ENCODE measurements at places on chromosomes 13 and 19.

DNA sequence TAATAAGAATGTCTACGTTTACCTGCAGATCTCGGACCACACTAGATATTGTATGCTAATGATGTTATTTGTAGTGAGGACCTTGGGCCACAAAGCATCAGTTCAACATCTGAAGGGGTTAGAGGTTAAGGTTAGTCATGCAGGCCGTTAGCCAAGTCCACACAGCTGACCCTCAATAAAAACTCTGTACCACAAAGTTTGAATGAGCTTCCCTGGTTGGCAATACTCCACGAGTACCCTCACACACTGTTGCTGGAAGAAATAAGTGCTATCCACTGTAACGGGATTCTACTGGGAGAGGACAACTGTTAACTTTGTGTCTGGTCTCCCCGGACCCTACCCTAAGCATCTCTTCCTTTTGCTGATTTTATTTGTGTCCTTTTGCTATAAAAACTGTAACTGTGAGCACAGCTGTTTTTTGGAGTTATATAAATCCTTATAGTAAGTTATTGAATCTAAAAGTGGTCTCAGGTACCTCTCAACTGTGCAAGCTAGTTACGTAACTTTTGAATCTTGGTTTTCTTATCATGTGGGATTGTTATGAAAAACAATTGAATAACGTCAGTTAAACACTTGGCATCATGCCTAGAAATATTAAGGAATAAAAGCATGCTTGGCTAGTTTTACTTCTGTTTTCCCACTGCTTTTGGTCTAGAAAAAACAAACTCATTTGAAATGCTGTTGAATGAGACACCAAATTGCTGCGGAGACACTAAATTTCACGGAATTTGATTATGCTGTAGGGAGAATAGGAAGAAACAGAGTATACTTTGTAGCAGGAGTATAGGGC is 181.5 kb downstream of the DNAJC3 start:
- DNase-seq, result peak; percentile 75

DNA sequence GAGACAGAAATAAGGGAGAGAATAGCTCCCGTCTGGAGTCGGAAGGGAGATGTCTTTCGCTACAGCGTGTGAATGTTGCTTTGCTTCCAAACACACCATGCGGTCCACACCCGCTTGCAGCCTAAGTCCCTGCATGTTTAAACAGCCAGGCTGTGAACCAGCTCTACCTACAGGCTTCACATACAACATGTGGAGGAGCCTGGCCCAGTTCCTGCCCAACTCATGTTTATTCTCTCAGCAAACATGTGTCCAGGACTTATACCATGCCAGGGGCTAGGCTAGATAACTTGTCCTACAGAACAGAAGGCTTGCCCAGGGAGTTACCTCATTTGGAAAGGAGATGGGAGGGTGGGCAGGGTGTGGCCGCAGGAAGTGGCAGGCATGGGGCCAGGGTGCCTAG is 181.5 kb downstream of the FOXO1 start:
- DNase-seq, result no peak

DNA sequence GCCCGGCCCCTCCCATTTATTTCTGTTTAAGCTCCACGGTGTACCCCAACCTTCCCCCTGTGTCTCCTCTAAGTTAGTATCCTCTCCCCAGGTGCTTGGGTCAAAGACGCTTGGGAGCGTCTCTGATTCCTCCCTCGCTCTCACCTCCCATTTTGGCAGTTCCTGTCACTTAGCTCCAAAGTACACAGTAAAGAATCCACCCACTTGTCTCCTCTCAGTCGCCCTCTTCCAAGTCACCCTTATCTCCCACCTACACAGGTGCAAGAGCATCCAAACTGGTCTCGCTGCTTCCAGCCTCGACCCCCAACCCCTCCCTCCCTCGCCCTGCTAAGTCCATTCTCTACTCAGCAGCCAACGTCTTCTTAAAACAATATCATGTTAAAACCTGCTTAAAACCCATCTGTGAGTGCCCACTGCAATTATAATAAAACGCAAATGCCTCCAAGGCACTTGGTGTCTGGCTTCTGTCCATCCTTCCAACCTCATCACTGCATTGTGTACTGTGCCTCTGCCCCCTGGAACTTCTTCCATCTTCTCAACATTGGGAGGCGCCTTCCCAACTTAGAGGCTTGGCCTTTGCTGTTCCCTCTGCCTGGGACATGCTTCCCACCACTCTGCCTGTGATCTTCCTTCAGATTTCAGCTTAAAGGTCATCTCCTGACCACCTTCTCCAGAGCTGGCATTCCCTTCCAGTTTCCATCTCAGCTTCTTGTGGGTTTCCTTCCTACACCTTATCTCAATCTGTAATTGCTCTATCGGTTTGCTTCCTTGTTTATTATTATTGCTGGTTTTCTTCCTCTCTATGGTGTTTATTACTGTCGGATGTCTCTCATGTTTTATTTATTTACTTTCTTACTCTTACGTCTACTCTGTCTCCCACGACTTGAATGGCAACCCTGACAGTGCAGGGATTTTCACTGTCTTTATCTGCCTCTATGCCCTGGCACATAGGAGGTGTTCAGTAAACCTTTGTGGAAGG is 9.5 kb upstream of the KLK14 start:
- no peak for DNase-seq

GRCh38 chr19:51456541-51457290 is 1.5 kb downstream of the SIGLEC8 start:
- DNase-seq, result no peak

GRCh38 chr13:80276371-80277289 is 64.3 kb downstream of the SPRY2 start:
- DNase-seq, result peak; percentile 68

DNA sequence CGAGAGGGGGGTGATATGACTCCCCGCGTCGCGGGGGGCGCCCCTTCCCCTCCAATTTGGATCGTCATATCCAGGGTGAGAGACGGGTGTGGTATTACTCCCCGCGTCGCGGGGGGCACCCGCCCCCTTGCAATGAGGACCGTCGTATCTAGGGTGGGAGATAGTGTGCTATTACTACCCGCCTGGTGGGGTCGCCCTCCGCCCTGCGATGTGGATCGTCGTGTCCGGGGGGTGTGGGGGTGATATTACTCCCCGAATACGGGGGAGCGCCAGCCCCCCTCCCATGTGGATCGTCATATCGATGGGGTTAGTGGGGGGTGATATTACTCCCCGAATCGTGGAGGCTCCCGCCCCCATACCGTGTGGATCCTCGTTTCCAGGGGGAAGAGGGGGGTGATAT is 29.2 kb upstream of the RGCC start:
- no peak for DNase-seq

DNA sequence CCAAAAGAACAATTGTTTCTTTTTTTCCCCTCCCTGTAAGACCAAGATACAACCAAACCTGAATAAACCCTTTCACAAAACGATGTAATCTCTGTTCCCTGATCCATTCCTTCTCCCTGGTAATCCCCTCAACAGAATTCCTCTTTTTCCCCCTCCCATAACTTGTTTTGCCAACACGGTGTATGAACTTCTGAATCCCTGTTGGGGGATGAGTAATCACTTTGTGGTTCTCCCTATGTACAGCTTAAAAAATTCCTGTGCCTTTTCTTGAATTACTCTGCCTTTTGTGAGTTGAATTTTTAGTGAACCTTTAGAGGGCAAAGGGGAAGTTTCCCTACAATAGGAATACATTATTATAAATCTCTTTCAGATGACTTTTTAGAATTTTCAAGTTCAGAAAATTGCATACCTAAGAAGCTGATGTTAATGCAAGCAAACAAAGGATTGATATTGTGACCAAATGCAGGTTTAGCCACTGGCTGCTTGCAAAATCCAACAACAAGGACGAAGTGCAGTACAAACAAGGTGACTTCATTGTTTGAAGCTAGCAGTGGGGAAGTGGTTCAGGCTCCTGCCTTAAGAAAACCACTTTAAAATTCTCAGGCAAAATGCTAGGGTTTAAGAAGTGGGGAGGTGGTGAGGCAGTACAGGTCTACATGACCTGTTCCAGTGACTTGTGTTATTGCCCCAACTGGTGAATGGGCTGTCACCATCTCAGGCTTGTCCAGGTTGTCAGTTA is 15.0 kb upstream of the EPSTI1 start:
- peak; percentile 77 for DNase-seq

Measured in iris pigment epithelial cell (primary cell).